ENCODE measurements at places on chromosomes 12 and 14.

- DNase-seq, result no peak
These were observed 94.4 kb downstream of the CRACR2A start for GRCh38 chr12:3658327-3659163.

GRCh38 chr12:115810122-115810901 is 467.2 kb downstream of the MED13L start:
- no peak for DNase-seq

DNA sequence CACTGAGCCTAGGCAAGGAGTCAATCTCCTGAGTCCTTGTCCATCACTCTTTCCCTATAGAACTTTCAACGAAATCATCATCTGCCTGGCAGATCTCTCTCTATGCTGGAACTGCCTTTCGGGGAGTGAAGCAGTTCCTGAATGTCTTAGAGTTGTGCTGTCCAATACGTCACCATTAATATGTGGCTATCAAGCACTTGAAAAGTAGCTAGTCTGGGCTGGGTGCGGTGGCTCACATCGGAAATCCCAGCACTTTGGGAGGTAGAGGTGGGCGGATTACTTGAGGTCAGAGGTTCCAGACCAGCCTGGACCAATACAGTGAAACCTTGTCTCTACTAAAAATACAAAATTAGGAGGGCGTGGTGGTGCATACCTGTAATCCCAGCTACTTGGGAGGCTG is 35.1 kb downstream of the NRDE2 start:
- DNase-seq, result no peak

DNA sequence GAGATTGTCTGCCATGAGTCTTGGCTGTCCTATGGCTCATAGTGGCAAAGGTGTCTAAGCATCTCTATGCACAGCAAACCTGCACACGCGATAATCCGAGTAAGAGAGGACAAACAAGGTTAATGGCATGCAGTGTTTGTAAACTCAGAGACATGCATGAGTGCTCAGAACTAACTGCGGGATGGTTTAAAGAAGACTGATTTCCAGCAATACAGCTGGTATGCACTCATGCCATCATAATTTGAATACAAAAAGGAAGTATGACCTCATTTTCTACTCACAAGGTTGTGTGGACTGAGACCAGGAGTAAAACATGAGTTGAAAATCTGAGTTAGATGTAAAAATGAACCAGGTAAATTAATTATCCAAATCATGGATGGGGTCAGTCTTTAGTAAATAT is 16.6 kb upstream of the TCP11L2 start:
- DNase-seq, result peak; percentile 18

DNA sequence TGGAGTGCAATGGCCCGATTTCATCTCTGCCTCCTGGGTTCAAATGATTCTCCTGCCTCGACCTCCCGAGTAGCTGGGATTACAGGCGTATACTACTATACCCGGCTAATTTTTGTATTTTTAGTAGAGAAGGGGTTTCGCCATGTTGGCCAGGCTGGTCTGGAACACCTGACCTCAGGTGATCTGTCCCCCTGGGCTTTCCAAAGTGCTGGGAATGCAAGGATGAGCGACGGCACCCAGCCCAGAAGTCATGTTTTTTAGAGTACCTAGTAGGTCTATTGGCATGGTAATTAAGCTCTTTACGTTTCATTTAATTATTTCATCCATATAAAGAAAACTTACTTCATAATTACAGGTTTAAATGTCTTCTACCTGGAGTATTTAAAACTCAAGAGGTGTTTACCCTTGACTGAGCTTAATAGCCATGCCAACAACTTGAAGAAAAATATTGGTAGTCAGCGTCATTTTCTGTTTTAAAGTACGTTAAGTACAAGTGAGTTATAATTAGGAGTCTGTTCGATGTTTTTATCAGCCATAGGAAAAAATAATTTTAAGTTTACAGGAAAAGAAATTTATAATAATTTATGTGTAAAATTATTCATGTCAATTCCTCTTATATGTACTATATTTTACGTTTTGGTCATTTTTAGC is 4.0 kb downstream of the TMPO start:
- DNase-seq, result no peak

GRCh38 chr14:67426161-67426560 is 14.2 kb upstream of the PLEK2 start:
- no peak for DNase-seq

DNA sequence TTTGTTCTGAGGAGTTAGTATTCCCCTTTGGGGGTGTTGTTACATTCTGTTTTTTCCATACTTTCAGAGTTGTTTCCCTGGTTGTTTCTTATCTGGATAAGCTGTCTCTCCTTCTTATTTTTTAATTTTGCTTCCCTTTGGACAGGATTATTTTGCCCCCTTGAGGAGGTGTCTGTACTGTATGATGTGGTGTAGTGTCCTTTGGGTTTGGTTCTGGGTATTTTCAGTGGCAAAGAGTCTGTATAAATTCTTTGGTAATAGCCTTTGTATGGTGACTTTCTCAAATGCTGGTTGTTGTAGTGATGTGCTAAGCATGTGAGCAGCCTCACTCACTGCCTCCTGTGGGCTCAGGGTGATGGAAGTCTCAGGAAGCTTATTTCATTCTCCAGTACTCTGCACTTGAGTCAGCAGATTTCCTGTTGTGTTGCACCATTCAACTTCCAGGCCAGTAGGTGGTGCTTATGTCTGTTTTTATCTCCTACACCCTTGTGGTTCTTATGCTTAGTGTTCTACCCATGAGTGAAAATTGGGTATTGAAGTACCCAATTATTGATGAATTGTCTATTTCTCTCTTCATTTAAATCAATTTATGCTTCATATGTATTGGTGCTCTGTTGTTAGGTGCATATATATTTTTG is 103.3 kb upstream of the PMCH start:
- DNase-seq, result peak; percentile 48

DNA sequence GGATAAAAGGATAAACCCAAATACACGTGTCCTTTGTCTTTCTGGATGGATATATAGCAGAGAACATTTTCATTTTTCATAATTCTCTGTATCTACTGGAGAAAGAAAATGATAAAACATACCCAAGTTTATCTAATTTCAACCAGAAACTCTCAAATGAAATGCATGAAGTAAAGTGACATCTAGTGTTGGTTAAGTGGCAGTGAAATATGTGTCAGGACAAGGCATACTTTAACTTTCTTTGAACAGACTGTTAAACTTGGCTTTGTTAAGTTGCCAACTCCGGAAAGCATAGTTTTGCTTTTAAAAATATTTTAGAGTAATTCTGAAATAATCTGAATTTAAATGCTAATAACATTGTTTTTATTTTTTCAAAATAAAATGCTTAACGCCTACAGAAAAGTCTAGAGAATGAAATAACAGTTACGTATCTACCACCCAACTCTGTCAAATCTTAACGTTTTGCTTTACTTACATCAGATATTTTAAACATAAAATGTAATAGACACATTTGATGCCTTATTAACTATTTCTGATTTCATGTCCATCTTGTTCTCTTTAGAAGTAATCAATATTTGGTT is 25.2 kb upstream of the NTN4 start:
- DNase-seq, result peak; percentile 1

DNA sequence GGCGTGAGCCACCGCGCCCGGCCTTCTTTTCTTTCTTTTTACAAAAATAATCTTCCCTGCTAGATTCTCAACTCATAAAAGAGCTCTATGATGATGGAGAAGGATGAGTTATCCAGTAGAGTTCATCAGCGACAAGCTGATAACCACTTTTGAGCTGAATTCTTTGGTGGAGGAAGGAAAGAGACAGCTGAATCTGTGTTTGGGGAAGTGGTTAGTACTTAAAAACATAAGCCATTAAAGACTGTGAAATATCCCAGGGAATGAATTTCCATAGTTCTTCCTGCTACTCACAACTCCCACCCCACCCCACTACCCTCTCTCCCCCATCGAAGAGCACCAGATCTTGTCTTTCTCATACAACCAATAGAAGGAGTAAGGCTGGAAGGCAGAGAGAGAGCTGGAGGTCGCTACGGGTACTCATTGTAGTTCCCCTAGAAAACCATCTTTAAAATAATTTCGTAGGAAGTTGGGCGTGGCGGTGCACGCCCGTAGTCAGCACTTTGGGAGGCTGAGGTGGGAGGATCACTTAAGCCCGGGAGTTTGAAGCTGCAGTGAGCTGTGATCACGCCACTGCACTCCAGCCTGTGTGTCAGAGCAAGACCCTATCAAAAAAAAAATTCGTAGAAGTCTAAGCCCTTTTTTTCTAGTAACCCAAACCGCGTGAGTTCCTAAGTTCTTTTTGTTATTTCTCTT is 647 bp upstream of the ESPL1 start:
- no peak for DNase-seq

All from NCI-H2081 (cell line).